ENCODE measurements at places on chromosomes 3 and 15. TPM values are rescaled to one million over a fixed set of nuclear protein-coding genes. Genes with fewer than 3 reads are reported as not detected.

CLRN1 gene
- not detected for total RNA-seq

SCAMP2 gene
- total RNA-seq: 98.5 TPM

FGD5 gene
- 0.16 TPM for total RNA-seq

IL17RE gene
- 82.9 TPM for total RNA-seq

GOLGA8N gene
- total RNA-seq: 0.41 TPM

CCDC33 gene
- total RNA-seq: not detected

P3H2 gene
- total RNA-seq: 37.9 TPM

KPNA1 gene
- total RNA-seq: 84.6 TPM

OIP5 gene
- total RNA-seq: 23.4 TPM

CCR8 gene
- total RNA-seq: not detected

MESP1 gene
- total RNA-seq: 1.00 TPM

DNA sequence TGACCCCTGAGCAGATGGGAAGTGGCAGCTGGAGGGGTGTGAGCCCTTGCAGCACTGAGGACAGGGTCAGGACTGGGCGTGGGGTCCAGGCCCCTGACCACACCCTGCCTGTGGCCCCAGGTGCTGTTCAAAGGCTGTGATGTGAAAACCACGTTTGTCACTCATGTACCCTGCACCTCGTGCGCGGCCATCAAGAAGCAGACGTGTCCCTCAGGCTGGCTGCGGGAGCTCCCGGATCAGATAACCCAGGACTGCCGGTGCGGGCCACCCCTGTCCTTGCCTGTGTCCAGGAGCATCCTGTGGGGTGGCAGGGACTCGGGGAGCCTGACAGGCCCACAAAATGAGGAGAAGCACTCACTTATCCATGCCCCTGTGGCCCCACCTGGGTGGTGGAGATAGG is 5.9 kb downstream of the STAB1 start:
- H3K27ac ChIP-seq: no peak overlapping the region
- H3K36me3 ChIP-seq: no peaks in the 10 kb centered on the region
- no peak overlapping the region for H3K4me3 ChIP-seq
- no peaks in the 10 kb centered on the region for H3K27me3 ChIP-seq
- no peaks in the 10 kb centered on the region for H3K4me1 ChIP-seq

GRCh38 chr3:122077293-122078234 is 22.4 kb downstream of the CD86 start:
- H3K4me1 ChIP-seq: peaks cover 10% of the 10 kb centered on the region
- no peaks in the 10 kb centered on the region for H3K27me3 ChIP-seq
- no peak overlapping the region for H3K4me3 ChIP-seq
- no peak for DNase-seq
- H3K27ac ChIP-seq: no peak overlapping the region

DNA sequence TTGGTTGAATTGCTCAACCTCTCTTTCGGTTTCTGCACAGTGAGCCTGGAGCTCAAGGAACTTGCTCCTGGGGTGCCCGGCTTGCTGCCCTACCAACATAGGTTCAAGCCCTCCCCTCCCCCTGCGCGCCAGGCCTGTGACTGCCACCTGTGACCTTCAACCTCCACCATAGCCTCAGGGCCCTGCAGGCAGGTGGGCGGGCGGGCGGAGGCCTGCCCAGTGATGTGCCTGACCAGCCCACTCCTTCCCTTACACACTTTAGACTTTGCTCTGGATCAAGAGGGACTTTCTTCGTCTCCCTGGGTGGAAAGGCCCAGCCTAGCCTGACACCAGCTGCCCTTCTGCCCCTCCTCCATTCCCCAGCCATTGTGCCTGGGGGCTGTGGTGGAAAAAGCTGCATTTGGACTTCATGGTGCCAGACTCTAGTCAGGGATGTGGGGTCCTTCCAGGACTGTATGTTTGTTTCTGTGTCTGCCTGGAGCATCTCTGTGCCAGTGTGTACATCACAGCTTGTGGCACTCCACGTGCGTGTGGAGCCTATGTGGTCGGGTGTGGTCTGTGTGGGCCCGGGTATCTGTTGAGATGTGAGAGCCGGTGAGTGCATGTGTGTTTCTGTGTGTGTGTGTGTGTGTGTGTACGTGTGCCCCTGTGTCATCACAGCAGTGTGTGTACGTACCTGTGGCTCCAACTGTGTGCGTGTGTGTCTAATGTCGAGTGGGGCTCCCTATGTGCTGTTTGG is 9.5 kb downstream of the PRKCD start:
- no peaks in the 10 kb centered on the region for H3K27me3 ChIP-seq
- H3K27ac ChIP-seq: peak overlapping the region; percentile 61
- DNase-seq: no peak
- peaks cover 19% of the 10 kb centered on the region for H3K4me1 ChIP-seq
- H3K36me3 ChIP-seq: peaks cover 2% of the 10 kb centered on the region

- H3K27me3 ChIP-seq: no peaks in the 10 kb centered on the region
- no peak for DNase-seq
- H3K36me3 ChIP-seq: no peaks in the 10 kb centered on the region
Observed at GRCh38 chr3:69164296-69164695, 41.9 kb upstream of the LMOD3 start.

- no peaks in the 10 kb centered on the region for H3K27me3 ChIP-seq
- H3K4me3 ChIP-seq: no peak overlapping the region
- peak; percentile 57 for DNase-seq
Observed at GRCh38 chr3:188956839-188957489, 214.8 kb upstream of the TPRG1 start.

GRCh38 chr3:39404943-39405686 is 1.4 kb upstream of the RPSA start:
- peak overlapping the region; percentile 98 for H3K27ac ChIP-seq
- H3K36me3 ChIP-seq: no peaks in the 10 kb centered on the region
- no peak overlapping the region for H3K4me3 ChIP-seq
- no peaks in the 10 kb centered on the region for H3K27me3 ChIP-seq
- DNase-seq: no peak

GRCh38 chr3:185881926-185882325 is 55.9 kb downstream of the TRA2B start:
- H3K4me1 ChIP-seq: no peaks in the 10 kb centered on the region
- H3K27ac ChIP-seq: no peak overlapping the region
- H3K4me3 ChIP-seq: no peak overlapping the region
- DNase-seq: no peak
- no peaks in the 10 kb centered on the region for H3K27me3 ChIP-seq

DNA sequence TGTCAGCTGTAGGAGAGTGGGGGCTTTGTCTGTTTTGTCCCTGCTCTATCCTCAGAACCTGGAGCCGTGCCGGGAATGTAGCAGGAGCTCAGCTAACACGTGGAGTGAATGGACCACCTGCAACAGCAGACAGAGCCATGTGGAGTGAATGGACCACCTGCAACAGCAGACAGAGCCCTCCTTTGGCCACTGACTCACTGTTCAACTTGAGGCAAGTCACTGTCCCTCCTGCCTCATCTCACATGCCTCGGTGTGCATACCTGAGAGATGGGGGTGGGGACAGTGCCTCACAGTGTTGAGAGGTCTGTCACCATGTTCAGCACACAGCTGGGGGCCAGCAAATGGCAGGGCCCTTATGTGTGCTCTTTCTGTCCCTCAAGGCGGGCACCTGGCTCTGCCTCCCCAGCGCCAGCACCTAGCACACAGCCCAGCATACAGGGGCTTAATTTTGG is 27.9 kb downstream of the FEM1B start:
- H3K4me1 ChIP-seq: peaks cover 16% of the 10 kb centered on the region
- no peak for DNase-seq
- H3K4me3 ChIP-seq: no peak overlapping the region
- H3K27ac ChIP-seq: peak overlapping the region; percentile 19
- H3K27me3 ChIP-seq: no peaks in the 10 kb centered on the region
- no peaks in the 10 kb centered on the region for H3K36me3 ChIP-seq

GRCh38 chr3:59660852-59661625 is 611.2 kb upstream of the CFAP20DC start:
- no peaks in the 10 kb centered on the region for H3K36me3 ChIP-seq
- H3K27ac ChIP-seq: no peak overlapping the region
- no peak for DNase-seq
- no peaks in the 10 kb centered on the region for H3K27me3 ChIP-seq
- H3K4me1 ChIP-seq: peaks cover 18% of the 10 kb centered on the region

DNA sequence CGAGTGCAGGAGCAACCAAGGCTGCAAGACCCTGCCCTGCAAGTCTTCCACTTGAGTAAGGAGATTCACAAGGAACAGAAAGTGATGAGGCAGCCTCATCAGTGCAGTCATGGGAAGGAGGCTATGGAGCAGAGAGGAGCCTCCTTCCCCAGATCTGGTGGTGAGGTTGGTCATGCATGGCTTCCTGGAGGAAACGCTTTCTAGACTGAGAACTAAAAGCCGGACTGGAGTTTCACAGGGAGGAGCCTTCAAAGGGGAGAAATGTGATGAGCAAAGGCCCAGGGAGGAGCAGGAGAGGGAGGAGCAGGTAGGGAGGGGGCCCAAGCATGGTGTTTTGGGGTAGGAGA is 139.9 kb downstream of the SRGAP3 start:
- no peaks in the 10 kb centered on the region for H3K27me3 ChIP-seq
- H3K27ac ChIP-seq: no peak overlapping the region
- DNase-seq: no peak
- H3K4me1 ChIP-seq: no peaks in the 10 kb centered on the region
- no peak overlapping the region for H3K4me3 ChIP-seq

DNA sequence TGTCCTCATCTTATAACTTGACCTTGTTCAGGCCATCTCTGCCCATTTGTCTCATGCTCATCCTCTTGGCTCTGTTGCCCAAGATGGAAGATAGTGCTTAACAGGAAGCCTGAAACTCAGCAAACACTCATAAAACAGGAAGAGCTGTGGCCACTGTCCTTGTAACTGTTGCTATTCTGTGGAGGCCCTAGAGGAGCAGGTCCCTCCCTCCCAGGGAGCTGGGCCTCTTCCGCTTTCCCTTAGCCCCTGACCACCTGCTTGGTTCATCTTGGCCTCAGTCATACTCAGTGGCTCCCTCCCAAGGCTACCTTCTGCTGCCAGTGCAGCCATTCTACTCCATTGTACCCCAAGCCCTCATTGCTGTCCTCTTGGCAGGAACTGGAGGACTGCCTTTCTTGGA is 3.5 kb downstream of the MAPKAPK3 start:
- no peaks in the 10 kb centered on the region for H3K36me3 ChIP-seq
- H3K4me3 ChIP-seq: no peak overlapping the region
- peaks cover 12% of the 10 kb centered on the region for H3K4me1 ChIP-seq
- DNase-seq: no peak
- H3K27me3 ChIP-seq: no peaks in the 10 kb centered on the region

DNA sequence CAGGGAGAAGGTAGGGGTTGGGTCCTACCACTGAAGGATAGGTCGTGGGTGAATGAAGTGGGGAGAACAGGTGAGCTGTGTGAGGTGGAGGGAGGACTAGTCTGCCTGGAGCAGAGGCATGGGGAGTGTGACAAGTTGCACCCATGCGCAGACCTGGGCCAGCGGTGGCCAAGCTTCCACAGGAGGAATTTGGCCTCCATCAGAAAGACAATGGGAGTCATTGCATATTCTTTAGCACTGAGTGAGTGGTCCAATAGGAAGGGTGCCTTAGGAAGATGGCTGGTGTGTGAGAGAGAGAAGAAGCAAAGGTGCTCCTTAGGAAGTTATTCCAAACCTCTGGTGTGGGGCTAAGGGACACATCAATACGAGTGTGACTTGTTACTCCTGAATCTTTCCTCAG is 191.1 kb downstream of the KCNAB1 start:
- no peak for DNase-seq
- H3K4me1 ChIP-seq: no peaks in the 10 kb centered on the region
- no peak overlapping the region for H3K27ac ChIP-seq
- H3K27me3 ChIP-seq: no peaks in the 10 kb centered on the region

- no peak for DNase-seq
- peaks cover 1% of the 10 kb centered on the region for H3K27me3 ChIP-seq
- no peak overlapping the region for H3K4me3 ChIP-seq
- no peaks in the 10 kb centered on the region for H3K36me3 ChIP-seq
Observed at GRCh38 chr15:89408372-89409183, 74.0 kb upstream of the POLG start.

GRCh38 chr3:109116031-109116430 is 1.9 kb downstream of the MORC1 start:
- H3K4me1 ChIP-seq: no peaks in the 10 kb centered on the region
- H3K4me3 ChIP-seq: no peak overlapping the region
- no peak for DNase-seq
- H3K36me3 ChIP-seq: no peaks in the 10 kb centered on the region
- H3K27ac ChIP-seq: no peak overlapping the region

GRCh38 chr15:59688423-59688781 is 718 bp downstream of the BNIP2 start:
- no peak for DNase-seq
- H3K36me3 ChIP-seq: no peaks in the 10 kb centered on the region
- H3K4me1 ChIP-seq: 0 out of 2 replicates have a peak, but pooled peaks cover 4% of the 10 kb centered on the region
- no peaks in the 10 kb centered on the region for H3K27me3 ChIP-seq
- peak overlapping the region; percentile 90 for H3K27ac ChIP-seq

DNA sequence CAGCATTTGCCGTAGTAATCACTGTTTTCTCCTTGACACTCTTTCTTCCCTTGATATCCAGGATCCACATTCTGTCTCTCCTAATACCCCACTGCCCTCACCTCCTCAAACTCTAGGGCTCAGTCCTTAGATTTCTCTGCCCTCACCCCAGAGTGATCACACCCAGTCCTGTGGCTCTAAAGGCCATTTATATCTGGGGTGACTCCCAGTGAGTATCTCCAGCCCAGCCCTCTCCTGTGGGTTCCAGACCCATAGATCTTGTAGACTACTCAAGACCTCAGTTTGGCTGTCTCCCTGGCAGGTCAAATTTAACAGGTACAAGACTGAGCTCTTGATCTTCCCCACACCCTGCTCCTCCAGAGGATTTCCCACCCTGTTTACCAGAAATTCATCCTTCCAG is 1.3 kb downstream of the GRK7 start:
- H3K4me1 ChIP-seq: no peaks in the 10 kb centered on the region
- H3K4me3 ChIP-seq: no peak overlapping the region
- no peaks in the 10 kb centered on the region for H3K36me3 ChIP-seq

GRCh38 chr3:134473868-134474546 is 11.8 kb downstream of the ANAPC13 start:
- no peaks in the 10 kb centered on the region for H3K27me3 ChIP-seq
- no peak overlapping the region for H3K4me3 ChIP-seq
- no peak overlapping the region for H3K27ac ChIP-seq
- H3K36me3 ChIP-seq: peaks cover 2% of the 10 kb centered on the region
- peak; percentile 84 for DNase-seq

GRCh38 chr15:85563328-85563727 is 182.9 kb downstream of the AKAP13 start:
- DNase-seq: peak; percentile 71
- H3K4me1 ChIP-seq: peaks cover 44% of the 10 kb centered on the region
- no peak overlapping the region for H3K4me3 ChIP-seq

DNA sequence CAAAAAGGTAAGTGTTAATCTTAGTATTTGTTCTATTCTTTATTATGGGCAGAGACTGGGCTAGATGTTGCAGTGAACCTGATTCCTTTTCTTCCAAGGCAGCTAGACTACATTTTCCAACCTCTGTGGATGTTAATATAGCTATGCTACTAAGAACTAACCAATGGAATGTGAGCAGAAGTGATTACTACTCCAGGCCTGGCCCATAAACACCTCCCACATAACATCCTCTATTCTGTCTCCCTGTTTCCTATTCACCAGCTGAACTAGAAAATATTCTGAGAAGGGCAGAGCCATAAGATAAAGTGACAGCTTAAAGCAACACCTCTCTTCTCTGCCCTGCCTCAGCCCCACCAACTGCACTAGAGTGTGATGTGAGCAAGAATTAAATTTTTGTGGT is 29.4 kb downstream of the CD200R1L start:
- H3K27me3 ChIP-seq: no peaks in the 10 kb centered on the region
- peaks cover 4% of the 10 kb centered on the region for H3K4me1 ChIP-seq
- H3K27ac ChIP-seq: no peak overlapping the region
- no peak overlapping the region for H3K4me3 ChIP-seq
- DNase-seq: no peak
